ENCODE measurements at places on chromosomes 4 and X.
A peak's percentile ranks its signal among the peaks of the same experiment; 100 is the strongest.

- DNase-seq: peak; percentile 66
These were observed 31.8 kb downstream of the AMMECR1 start for GRCh38 chrX:110286106-110286505.

GRCh38 chrX:124488412-124489161 is 142.2 kb downstream of the SH2D1A start:
- DNase-seq: no peak

DNA sequence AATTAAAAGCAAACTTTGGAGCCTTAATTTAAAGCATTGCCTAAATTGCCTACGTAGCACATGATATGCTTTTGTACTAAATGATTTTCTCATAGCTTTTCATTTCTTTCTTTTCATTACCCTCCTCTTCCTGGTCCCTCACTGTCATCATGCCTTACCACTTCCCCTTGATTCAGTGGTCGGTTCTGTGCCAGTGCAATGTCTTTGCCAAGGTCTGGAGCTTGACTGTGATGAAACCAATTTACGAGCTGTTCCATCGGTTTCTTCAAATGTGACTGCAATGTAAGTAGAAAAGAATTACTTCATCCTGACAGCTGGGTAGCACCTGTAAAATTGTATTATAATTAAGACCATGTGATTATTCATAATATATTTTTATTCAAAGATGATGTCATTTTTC is 72.5 kb downstream of the C4orf46 start:
- DNase-seq: peak; percentile 14

DNA sequence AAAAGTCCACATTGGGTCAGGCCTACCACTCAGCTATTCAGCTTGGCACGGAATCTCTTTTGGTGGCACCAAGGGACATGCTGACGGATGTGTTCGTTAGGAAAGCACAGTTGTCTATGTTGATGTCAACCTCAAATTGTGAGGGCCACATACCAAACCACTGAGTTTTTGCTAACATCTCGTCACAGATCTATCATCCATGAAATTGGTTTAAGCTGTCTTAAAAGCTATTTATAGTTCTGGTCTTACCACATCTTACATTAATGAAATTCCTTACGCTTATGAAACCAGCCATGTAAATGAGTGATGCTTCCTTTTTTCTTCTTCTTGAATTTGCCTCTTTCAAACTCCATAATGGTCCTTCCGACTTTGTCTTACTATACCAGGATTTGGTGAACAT is 101.5 kb downstream of the MGST2 start:
- peak; percentile 88 for DNase-seq

DNA sequence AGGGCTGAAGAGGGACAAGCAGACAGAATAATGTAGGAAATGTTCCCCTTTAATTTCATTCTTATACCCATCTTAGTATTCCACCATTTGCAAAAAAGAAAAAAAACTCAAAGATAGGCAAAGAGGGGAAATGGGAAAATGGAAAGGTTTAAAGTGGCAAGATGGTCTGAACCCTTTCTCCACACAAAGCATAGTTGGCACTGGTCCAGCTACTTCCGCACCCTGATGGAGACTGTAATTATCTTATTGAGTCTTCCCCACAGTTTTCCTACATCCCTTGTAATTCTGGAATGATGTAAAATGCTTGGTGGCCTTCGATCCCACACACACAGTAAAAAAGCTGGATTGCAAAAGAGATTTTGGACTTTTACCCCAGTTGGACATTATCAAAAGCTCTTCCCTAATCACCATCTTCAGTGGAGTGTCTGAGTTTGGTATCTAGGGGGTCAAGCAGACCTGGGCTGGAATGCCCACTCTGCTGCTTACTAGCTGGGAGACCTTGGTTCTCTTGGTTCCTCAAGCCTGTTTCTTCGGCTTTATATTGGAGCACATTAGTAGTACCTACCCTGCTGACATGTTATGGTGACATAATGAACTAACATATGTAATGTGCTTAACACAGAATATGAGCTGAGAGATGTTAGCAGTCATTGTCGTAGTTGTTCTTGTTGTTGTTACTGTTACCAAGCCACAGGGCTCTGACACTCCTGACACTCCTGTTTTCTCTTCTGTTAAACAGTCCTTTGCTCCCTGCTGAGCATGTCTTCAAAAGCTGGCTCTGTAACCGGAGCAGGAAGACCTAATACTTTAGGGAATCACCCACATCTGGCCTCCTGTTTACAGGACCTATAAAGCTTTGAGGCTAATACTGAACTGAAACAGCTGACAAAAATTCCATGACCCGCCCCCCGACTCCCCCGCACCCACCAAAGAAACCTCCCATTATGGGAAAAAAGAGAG is 4.7 kb downstream of the SRPX2 start:
- peak; percentile 49 for DNase-seq

DNA sequence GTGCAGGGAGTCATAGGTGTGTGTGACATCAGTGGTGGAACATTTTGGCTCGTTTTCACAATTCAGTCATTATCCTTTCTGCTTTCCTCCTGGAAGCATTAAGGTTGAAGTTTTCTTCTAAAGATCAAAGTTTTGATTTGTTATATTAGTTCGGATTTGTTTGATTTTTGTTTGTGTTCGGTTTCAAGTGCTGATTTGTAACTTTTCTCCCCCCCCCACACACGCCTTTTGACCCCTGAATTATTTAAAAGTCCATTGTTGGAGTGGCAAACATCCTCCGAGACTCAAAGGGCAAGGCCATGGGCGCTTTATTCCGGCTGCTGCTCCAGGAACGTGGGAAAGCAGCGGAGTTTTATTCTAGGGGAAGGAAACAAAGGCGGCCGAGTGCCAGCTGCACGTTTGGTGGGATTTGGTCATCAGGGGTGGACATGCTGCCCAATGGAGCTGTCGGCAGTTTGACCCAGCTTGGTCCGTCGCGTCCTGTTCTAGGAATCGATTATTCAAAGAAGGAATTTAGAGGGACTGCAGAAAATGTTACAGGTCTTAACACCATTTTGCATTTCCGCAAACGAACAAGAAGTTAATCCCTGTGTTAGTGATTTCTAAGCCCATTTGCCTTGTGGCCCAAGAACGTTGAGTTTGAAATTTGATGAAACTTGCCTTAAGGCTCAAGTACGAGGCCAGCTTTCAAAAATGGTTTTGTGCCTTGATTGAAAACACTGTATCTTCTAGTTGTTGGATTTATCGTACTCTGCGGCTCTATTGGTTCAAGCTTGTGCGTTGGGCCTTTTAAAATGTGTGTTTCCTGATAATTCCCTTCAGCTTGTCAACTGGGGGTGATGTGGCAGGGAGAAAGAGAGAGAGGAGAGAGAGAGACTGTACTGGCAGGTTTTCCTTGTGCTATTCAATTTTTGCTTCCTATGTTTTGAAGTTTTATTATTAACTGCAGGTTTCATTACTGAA is 565 bp upstream of the ZNF41 start:
- peak; percentile 15 for DNase-seq

GRCh38 chr4:53060278-53060677 is 198.2 kb downstream of the RASL11B start:
- no peak for DNase-seq

- DNase-seq: no peak
These were observed 1.2 kb downstream of the SPCS3 start for GRCh38 chr4:176320976-176321361.

DNA sequence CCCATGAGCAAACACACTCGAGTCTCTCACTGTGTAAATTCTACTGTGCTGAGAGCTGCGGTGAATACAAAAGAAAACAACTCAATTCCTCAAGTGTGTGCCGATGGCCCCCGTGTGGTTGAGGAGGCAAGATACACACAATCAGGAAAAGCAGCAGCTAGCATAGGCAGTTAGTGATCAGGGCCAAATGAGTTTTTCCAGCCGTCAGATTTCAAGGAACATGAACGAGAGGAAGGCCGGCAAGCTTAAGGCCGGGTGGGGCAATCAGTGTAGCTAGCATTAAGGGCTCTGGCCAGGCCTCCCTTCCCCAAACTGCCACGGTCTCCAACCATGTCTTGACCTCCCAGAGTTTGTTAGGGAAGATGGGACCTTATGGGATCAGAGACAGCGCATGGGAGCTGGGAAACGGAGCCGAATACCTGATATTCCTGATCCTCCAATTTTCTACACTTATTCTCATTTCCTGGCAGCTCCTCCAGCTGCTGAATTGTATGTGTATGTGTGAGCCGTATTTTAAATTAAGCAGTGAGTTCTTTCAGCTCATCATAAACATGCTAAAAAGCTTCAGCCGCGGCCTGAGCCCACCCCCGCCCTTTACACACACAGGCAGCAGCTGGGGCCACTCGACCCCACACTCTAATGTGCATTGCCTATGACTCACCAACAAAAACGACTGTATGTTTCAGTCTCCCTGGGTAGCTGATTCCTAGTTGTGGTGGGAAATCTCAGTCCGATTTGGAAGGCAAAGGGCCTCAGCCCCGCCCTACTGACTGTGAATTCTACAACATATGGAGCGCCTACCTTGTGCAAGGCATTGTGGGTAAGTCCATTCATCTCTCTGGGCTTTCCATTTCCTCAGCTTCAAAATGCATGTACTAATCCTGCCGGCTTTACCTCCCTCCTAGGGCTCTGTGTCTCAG is 59.9 kb downstream of the RTL9 start:
- DNase-seq: peak; percentile 68

DNA sequence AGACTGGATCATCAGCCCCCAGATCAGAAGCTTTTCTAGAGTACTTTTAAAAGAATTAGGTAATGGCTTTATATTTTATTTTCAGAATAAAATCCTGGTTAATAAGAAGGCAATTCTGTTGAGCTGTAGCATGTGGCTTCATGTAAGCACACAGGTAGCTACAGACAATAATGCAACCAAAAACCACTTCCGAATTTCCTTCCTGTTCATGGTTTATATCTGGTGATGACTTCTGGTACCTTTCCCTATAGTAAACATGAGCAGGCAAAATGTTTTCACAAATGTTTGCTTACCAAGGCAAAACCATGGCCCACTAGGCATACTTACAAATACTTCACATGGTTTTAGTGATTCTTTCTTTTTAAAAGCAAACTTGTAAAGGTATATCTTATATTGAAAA is 144.6 kb downstream of the CDS1 start:
- no peak for DNase-seq

DNA sequence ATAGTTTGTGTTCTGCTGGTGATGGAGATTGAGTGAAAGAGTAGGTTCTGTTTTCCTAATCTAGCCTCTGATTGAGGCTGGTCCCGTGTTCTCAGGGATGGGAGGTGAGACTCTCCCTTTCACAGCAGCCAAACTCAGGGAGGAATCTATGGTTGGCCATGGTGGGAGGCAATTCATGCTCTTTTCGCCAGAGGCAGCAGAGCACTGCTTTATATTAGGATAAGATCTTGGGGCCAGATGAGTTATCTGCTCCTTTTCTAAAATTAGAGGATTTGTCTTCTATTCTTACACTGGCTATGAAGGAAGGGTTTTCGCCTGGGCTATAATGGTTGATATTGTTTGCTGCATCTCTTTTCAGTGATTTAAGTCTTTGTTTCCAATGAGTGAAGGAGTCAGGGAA is 63.9 kb upstream of the NLGN4X start:
- DNase-seq: no peak
